Iris pigment epithelial cell (primary cell): ENCODE measurements at places on chromosomes 13 and 19.
A peak's percentile ranks its signal among the peaks of the same experiment; 100 is the strongest.

GRCh38 chr13:60463787-60464186 lies 66.8 kb downstream of the TDRD3 start:
- no peak for DNase-seq

GRCh38 chr13:81051873-81052272 lies 710.9 kb upstream of the SPRY2 start:
- DNase-seq: no peak

DNA sequence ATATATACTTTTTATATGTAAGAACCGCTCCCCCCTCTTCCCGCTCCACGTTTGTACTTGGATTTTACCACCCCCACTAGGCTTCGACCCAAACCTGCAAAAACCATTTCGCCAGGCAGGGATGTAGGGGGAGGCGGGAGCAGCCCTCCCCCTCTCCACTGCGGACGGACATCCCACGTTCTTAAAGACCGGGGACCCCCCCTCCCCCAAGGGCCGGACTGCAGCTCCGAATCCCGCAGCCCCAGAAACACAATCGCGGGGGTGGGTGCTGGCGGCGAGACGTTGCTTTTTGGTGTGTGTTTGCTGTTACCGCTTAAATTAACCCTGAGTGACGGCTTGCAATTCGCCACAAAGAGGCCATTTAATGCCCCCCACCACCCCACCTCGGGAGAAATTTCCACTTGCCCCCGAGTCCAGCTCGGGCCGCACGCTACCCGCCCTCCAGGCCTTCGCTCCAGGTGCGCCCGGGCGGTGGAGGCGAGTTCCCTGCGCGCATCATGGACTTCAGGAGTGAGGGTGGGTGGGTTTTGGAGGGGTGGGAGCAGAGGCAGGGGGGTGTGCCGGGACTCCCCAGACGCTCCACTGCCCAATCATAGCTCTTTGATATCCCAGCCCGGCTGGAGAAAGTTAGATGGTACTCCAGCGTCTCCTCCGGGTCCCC lies 15.8 kb downstream of the NFIX start:
- no peak for DNase-seq

GRCh38 chr19:47049307-47049700 lies 880 bp upstream of the TMEM160 start:
- DNase-seq: peak; percentile 92

GRCh38 chr13:72383646-72384045 lies 343.8 kb downstream of the MZT1 start:
- no peak for DNase-seq

DNA sequence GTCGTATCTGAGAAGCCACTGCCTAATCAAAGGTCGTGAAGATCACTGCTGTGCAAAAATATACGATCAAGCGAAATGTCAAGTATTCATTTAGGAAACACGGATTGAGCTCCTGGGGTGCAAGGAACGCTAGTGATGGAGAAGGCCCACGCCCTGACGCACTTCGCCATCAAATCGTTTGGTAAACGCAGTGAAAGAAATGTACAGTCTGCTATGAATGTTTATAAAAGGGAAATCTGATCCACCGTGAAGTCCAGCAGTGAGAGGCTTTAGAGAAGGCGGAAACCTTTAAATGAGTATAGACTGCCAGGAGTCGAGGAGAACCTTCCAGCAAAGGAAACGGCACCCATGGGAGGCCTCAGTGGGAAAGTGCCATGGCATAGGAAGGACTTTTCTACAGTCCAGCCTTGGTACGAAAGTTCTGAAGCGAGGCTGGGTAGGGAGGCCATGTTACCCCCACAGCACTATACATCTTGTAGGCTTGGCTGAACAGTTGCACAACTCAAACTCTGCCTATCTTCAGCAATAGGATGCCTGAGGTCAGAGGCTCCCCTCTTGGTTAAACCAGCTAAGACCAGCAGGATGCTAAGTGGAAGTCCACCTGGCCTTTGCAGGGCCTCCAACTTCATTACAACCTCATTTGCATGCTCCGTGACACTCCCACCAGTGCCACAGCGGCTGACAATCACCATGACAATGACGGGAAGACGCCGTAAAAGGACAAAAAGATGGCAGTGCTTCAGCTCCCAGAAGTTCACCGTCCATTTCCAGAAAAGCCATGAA lies 20.4 kb downstream of the PCID2 start:
- DNase-seq: peak; percentile 90

GRCh38 chr13:97327086-97327485 lies 105.0 kb downstream of the MBNL2 start:
- DNase-seq: no peak

DNA sequence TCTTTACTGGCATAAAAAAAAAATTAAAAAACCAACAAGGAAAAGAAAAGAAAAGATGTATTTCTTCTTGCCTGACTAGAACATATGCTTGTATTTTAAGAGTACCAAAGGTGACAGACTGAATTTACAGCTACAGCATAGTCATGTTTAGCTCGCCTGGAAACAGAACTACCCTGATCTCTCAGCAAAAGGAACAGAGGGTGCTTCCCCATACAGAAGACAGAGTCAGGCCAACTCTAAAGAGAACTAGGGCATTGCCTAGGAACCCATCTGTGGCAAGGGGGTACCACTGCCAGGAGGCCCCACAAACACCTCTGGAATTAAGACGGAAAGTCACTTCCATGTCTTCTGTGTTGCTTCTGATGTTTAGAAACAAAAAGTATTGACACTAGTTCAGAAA lies 252.1 kb upstream of the STARD13 start:
- peak; percentile 54 for DNase-seq

DNA sequence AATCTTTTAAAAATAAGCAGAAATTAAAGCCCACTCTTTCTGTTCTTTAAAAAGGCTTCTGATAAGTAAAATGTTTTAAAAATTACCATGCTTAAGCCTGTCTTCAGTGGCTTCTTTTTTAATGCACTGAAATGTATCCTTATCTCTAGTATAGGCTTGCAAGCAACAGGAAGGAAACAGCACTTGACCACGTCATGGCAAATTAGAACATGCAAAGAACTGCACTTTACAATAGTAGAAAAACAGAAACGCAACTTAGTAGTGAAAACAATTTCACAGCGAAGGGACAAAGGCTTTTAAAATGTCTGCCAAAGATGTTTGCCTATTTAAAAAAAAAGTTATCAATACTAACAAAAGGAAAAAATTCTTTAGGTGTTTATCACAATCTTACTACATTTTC lies 36.3 kb downstream of the ELF1 start:
- DNase-seq: peak; percentile 84

GRCh38 chr13:113063091-113063491 lies 42.5 kb upstream of the F7 start:
- no peak for DNase-seq

DNA sequence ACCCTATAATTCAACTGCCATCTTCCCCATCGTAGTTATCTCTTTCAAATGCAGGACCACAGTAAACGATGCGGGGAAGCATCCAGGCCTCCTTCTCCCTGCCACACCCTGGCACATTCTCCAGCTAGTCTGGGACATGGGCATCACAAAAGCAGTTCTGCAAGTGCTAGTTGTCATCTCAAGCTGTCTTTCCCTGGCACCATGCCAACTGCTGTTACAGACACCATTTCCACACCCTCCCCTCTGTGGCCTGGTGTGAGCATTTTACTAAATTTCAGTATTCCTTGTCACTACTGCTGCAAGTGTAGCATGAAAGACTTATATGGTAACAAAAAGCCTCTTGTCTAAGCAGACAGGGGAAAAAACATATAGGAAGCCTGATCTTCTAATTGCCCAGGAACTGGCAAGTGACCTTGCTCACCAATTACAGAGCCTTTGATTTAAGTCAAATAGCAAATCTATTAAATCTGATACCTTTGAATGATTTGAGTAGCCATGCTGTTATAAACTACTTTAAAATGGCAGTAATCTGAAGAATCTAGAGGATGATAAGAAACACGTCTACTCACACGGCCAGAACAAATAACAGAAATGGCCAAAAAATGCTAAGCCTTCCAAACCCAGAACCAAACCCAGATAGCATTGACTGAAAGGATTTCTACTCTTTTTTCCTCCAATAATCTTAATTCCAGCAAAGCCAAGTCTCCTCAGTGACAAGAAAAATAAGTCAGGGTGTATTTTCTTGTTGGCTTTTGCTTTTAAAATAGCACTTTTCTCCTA lies 179.0 kb downstream of the NUFIP1 start:
- DNase-seq: no peak

GRCh38 chr13:76717092-76717491 lies 169.1 kb downstream of the KCTD12 start:
- peak; percentile 83 for DNase-seq

DNA sequence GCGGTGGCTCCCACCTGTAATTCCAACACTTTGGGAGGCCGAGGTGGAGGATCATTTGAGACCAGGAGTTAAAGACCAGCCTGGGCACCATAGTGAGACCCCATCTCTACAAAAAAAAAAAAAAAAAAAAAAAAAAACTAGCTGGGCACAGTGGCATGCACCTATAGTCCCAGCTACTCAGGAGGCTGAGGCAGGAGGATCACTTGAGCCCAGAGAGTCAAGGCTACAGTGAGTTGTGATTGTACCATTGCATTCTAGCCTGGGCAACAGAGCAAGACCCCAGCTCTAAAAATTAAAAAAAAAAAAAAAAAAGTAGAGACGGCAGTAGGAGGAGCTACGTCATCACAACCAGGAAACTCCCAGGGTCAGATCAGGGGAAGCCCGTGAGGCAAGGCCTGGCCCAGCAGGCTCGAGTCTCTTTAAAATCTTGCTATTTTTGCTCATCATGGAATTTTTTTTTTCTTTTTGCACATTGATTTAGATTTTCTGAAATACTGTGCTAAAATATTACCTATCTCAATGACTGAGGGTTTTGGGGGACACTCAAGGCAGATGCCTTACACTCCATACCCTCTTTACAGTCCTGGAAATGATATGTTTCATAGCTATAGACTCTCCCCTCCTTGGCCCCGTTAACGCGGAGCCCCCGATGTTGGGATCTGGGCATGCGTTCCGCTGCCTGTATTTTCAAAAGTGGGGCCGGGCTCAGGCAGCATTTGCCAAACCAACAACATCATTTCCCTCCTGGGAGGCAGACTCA lies 44.4 kb upstream of the USE1 start:
- peak; percentile 15 for DNase-seq

GRCh38 chr19:34244611-34245299 lies 9.6 kb upstream of the GARRE1 start:
- no peak for DNase-seq

GRCh38 chr13:44817131-44817671 lies 172.1 kb downstream of the NUFIP1 start:
- DNase-seq: peak; percentile 57

DNA sequence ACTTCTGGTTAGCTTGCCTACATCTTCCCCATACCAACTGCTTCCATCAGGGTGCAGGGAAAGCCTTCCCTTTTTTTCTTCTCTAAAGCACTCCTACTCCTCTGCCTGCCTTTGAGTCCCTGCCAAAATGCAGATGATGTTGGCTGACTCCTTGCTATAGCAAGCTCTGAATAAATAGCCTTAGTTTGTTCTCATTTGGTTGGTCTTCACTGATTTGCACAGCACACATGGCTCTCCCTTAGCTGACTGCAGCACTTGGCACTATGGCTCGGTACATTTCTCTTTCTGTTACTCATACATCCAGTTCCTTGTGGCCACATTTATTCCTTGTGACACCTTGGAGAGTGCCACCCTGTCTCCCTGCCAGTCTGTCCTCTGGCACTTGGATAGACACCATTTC lies 249.8 kb downstream of the DCLK1 start:
- no peak for DNase-seq

DNA sequence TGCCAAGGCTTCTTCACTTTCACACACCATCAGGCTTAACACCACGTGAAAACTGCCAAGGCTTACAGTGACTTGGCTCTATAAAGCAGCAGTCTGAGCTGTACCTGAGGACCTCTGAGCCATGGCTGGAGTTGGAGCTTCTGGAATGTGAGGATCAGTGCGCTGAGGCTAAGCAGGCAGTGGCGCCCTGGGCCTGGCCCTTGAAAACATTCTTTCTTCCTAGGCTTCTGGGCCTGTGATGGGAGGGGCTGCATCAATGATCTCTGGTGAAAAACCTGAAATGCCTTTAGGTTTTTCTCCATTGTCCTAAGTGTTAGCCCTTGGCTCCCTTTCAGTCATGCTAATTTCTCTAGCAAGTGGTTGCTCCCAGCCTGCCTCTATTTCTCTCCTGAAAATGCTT lies 192.5 kb upstream of the PCDH20 start:
- DNase-seq: no peak

DNA sequence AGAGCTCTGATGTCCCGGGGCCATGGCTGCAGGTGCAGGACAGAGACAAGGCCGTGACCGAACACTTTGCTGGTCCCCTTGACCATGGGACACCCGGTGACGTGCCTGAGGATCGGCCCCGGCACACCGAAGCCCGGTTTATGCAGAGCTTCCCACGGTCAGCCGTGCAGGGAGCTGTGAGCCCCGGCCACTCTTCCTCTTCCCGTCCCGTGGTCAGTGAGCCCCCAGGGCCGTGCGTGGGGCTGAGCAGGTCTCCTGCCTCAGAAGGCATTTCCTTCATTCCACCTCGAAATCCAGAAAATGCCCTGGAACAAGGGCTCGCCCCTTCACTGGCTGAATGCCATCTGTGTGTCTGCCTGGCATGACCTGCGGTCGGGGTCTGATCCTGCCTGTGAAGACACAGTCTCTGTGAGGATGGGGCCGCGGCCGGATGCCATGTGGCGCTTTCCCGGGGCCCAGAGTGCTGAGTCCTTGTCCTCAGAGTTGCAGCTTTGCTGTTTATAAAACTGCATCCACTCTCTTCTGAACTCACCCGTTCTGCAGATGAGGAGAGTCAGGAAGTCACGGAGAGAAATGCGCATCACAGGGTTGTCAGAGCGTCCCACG lies 16.9 kb downstream of the MCF2L start:
- no peak for DNase-seq

- DNase-seq: no peak
Measured at GRCh38 chr13:112558696-112559418, 29.1 kb downstream of the TUBGCP3 start.

DNA sequence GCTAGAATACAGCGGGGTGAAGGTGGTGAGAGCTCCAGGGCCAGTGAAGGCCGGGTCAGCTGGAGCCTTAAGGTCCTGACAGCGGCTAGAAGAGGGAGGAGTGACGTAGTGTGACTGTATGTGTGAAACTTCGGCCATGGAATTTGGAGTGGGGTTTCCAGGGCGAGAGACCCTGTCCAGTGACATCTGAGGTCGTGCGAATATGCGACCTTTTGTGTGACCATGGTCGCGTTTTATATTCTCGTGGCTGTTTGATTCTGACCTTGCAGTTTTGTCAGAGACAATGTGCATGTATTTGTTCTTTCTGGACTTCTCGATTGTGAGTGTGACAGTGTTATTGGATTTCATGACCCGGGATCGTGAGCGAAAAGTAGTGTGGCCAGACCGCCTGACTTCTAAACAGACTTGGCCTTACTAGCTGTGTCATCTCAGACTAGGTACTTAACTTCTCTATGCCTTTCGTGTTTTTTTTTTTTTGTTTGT lies 405 bp upstream of the ZNF569 start:
- no peak for DNase-seq
